ENCODE measurements at places on chromosomes 11 and 22.

- DNase-seq = no peak
These were observed 25.0 kb upstream of the TMPRSS5 start for GRCh38 chr11:113730887-113731726.

DNA sequence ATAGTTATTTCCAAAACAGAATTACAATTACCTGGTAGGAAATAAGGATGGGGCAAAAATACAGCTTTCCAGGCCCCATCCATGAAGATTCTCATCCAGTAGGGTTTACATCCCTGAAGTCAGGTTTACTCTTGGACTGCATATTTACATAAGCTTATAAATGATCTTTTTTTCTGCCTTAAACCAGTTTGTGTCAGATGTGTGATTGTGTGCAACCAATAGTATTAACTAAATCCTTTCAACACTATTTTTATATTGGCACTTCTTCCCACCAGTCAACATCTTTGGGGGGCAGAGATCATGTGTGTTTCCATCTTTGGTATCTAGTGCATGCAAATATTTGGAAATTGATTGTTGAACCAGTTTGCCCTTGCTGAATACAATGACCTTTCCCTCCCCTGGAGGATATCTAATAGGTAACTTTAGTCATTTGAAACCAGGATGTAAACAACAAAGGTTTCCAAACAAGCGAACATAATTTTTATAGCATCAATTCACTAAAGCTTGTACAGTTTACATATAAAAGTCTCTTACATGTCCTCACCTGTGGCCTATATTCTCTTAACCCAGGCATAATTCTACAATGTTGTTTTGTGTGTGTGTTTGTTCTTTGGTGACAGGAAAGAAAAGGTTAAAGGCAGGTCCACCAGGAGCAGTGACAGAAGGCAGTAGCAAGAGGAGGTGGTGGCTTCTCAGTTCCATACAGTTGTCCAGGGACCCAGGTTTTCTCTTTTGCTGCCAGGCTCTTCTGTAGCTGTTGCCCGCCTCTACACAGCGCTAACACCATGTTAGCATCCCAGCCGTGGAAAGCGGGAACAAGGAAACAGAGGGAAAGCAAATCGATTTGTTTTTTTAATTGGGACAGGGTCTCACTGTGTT lies 1.7 kb upstream of the ME3 start:
- DNase-seq = no peak

GRCh38 chr11:106913141-106913540 lies 105.1 kb downstream of the GUCY1A2 start:
- DNase-seq = no peak

DNA sequence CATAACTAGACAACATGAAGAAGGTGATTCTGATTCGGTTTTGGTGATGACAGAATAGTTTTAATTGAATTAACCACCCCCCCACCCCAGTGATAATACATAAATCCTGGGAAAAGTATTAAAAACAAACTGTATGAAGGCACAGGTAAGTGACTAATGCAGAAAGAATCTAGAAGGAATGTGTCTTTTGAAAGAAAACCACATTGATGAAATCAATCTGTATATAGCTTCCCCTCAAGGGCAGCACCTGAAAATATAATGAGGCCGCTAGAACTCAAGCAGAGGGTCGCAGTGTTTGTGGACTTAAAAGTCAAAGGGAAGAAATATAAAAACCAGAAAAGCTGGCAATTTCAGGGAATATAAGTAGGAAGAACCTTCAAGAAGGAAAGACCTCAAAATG lies 580.5 kb upstream of the CHORDC1 start:
- DNase-seq = no peak

DNA sequence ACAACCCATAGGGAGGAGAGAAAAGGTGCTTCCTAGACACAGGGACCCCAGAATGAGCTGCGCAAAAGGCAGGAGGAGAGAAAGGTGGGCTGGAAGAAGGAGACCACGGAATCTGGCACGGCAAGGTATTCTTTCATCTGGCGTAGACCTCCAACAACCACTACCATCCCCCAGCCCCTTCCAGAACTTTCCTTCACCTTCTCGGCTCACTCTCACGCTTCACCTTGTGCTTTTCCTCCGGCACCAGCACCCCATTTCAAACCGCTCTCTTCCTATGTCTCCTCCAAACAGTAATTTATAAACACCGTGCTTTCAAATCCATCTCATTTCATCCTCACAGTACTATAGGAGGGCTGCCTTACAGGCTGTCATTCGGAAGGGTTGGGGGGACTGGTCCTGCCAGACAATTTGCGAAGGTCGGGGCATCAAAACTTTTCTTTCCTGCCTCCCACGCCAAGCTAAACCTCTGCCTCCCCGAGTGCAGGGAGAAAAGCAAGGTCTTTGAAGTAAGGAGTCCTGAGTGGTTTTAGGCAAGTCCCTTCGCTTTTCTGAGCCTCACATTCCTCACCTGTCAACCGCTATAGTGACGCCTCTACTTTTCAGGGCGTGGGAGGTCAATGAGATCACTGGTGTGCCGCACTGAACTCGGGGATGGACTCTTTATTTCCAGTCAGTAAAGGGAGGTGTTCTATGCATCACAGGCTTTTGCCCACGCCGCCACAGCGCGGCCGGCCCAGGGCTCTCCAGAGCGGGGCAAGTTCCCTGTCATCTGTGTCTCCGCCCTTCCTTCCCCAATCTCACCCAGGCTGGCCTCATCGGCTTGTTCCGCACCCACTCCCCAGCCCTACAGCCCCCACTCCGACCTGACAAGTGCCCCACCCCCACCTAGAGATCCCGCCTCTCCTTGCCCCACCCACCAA lies 800 bp downstream of the KCTD21 start:
- DNase-seq = no peak

- no peak for DNase-seq
These were observed 36.0 kb downstream of the NUP50 start for GRCh38 chr22:45199723-45200122.

- DNase-seq = no peak
These were observed 16.3 kb downstream of the AP5B1 start for GRCh38 chr11:65764434-65764833.

DNA sequence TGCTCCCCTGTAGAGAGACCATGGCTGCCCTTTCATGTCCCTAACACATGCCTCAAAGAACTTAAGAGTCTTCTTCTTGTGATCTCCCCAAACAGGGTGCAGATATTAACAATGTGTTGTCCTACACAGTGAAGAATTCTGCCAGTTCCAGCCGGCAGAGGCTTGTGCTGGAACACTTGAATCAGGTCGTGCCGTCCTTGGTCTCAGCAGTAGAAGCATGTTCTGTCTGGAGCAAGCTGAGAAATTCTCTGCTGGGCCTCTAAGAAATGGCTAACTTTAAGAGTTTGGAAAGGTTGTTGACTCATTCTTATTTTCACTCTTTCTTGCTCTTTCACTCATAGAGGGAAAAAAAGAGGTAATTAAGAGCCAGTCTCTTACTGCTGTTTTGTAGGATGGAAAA lies 71.1 kb upstream of the SLC25A18 start:
- no peak for DNase-seq

- DNase-seq = no peak
These were observed 24.2 kb upstream of the UCP3 start for GRCh38 chr11:74033046-74033445.

DNA sequence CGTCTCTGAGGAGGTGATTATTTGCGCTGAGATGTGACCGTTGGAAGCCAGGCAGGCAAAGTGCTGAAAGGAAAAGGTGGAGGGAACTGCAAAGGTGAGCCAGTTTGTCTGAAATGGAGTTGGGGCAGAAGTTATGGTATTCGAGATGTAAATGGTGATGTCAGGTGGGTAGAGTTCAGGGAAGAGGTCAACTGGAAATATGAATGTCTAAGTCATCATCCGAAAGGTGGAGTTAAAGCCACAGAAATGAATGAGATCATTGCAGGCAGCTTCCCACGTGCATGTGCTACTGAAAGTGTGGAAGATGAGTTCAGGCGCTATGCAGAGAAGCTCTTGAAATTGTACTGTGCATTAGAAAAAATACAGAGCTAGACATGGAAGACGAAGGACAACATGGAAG lies 2.2 kb upstream of the BPIFC start:
- DNase-seq = no peak

DNA sequence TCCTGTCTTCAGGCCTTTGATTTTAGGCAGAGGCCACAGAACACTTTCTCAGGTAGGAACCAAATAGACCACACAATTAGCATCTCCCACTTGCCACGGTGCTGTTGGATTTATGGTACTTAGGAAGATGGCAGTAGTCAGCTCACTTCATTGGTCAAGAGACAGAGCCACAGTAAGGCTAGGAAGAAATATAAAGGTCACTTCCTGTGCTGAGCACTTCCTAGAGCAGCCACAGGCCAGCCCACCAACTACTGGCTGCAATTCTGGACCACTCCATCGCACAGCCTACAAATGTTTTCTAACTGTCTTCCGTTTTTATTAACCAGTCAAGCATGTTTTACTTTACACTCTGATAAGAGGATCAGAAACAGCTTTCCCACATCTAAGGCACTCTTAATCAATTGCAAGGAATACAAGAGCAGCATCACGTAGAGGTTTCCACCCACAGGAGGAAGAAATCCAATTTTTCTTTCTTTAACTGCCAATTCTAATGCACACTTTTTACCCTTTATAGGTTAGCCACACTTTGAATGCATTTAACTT lies 54.7 kb downstream of the ABTB2 start:
- no peak for DNase-seq

- DNase-seq = no peak
These were observed 49.8 kb downstream of the MORC2 start for GRCh38 chr22:30918761-30919160.

DNA sequence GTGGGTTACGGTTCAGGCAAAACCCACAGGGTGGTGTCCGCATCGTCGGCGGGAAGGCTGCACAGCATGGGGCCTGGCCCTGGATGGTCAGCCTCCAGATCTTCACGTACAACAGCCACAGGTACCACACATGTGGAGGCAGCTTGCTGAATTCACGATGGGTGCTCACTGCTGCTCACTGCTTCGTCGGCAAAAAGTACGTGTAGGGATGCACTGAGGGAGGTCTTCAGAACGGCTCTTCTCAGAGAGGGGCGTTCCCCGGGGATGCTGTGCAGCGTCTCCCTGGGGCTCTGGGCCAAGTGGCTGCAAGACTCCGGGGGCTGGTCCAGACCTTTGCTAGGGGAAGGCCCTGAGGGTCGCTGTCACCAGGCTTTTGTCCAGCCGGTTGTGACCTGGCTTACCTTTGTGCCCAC lies 1.3 kb downstream of the ACR start:
- DNase-seq = no peak

- no peak for DNase-seq
These were observed 689 bp downstream of the TAF10 start for GRCh38 chr11:6611092-6611962.

DNA sequence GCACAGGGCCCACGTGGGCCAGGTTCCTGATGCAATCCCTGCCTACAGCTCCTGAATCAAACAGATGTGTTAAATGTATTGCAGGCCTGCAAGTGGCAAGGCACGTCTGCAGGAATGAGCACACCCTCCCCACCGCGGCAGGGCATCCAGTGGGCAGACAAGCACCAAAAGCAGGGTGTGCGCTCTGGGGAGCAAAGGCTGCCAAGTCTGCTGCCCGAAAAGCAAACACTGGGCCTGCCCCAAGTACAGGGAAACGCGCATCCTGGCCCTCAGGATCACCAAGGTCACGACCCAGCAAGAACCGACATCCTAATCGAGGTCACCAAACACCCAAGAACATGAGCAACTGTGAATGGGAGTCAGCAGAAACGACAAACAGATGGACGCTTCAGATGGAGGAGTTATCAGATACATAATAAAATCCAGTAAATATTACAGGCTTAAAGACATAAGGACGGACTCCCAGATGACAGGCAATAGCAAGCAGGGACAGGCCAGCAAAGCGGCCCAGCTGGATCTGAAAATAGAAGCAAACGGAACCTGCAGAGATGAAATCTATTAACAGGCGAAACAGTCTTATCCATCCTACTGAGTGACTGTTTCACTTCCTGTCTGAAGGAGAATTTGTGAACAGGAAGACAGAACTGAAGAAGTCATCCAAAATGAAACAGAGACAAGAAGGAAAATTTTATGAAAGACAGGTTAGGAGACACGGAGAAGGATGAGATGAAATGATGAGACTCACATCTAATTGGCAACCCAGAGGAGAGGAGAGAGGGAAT lies 26.7 kb downstream of the CARS1 start:
- DNase-seq = no peak

DNA sequence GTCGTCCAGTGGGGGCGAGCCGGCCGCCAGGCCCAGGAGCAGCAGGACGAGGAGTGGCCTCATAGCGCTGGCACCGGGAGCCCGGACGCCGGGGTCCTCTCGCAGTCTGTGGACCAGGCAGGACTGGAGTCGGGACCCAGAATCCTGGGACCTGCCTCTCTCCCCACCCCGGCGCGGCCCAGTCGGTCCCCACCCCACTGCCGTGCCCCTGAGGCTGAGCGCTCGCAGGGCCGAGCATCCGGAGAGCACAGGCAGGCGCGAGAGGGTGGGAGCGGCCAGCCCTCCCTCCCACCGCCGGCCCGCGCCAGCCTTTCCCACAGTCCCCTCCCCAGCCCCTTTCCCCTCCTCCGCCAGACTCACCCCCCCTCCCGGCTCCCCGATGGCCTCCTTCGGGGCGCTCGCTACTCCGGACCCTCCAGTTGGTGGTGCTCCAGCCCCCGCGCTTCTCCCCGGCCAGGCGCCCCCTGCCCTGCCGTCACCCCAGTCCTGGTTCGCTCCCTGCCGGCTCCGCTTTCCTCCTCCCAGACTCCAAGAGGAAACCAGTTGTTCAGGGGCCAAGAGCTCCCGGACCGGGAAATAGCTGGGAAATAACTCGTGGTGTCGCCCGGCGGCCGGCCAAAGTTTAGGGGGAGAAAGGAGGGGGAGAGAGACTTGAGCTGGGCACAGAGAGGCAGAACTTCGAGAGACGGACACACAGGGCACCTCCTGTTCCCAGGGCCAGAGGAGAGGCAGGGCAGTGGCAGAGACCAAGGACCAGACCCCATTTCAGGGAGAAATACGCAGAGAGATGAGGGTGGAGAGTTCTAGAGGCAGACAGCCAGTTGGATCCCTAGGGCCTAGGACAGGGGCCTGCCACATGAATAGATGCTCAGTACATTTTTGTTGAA lies at the start of gene C1QTNF5:
Gene C1QTNF5, minus strand, starts transcription at position 549 of the 887 bp plus-strand sequence. Its CDS starts 486 bp downstream, at position 63.
- DNase-seq = no peak

DNA sequence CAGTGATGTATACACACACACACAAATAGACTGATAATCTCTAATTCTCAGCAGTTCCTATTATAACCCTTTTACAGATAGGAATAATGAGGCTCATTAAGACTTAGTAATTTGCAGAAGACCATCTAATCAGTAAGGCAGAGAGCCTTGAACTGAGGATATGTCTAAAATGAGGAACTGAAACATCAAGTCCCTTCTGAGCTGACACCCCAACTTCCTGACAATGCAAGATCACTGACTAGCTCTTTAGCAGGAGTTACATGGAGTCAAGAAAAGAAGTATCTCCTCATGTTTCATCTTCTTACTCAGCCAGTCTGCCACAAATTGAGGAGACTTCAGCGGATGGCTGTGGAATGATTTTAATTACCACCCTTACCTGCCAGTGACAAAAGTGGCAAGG lies 193.0 kb downstream of the MSANTD4 start:
- no peak for DNase-seq

- DNase-seq = no peak
These were observed 260.6 kb downstream of the CNTN5 start for GRCh38 chr11:99281331-99281730.

Data from activated CD4-positive, alpha-beta T cell treated with anti-CD3 and anti-CD28 coated beads, Interleukin-2, amount 50 U/mL, for 24 hours (primary cell).